ENCODE measurements at places on chromosomes 6 and 20.

- DNase-seq = no peak
These were observed 435.3 kb downstream of the CD83 start for GRCh38 chr6:14552891-14553290.

DNA sequence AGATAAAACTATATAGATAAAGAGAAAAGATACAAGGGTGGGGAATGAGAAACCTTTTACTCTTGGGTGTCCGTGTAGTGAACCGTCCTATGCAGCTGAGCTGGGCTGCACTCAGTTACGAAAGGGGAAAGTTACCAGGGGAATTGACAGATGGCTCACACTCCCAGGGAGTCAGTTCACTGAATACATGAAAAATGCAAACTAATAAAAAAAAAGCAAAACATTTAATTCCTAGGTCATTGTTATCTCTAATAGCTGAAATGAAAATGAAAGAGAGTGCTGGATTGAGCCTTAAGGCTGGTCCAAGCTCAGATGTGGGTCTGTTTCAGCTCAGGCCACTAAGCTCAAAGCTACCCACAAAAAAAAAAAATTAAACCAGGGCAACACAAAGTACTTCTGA, 138.0 kb downstream of the THBS2 start:
- no peak for DNase-seq

GRCh38 chr6:158503846-158504245, 56.0 kb upstream of the TMEM181 start:
- no peak for DNase-seq

DNA sequence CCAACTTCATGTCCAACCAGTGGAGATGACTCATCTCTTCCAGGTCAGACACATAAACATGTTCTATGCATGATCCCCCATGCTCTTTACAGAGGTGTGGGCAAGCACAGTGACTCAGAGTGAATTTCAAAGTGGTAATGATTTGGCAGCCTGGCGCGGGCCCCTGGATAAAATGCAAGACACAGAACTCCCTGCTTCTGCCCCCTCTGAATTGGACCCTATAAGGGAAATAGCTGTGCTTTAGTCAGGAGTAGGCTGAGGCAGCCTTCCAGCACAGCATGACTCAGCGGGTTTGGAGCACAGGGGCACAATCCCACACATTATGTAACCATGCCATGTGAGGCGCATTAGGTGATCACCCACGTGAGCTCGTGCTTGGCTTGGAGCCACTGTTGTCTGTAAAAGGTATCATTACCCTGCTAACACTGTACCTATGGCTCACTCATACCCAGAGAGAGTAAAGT, 127.4 kb downstream of the C6orf118 start:
- no peak for DNase-seq

- DNase-seq = peak; percentile 60
These were observed 9.3 kb downstream of the TRAPPC3L start for GRCh38 chr6:116536216-116536621.

GRCh38 chr20:36097337-36098151, 57.0 kb upstream of the EPB41L1 start:
- no peak for DNase-seq

DNA sequence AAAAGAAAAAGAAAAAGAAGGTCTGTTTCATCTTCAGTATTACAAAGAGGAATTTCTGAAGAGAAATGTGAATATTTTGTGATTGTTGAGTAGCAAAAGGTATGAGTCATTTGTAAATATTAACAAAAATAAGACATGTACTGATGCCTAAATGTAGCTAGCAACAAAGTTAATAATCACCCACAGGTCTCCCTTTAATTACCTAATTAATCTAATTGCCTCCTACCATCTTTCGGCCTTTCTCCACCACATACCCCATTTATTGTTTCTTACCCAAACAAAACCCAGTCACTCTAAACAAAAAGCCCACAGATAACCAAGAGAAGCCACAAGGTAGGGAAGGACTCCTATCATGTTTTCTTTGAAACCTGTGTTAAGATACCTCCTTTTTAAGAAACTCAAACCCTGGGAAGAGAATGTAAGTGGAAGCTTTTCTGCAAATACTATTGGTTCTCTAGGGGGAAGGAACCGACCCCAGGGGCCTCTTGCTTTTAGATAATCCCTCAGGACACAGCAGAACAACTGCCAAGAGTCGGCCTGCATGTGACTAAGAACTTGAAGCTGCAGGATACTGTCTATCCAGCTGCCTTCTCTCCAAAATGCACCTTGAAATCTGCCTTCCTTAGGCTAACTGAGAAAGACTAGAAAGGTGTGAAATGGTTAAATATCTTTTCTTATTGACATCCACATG, 16.1 kb upstream of the STK38 start:
- DNase-seq = no peak

DNA sequence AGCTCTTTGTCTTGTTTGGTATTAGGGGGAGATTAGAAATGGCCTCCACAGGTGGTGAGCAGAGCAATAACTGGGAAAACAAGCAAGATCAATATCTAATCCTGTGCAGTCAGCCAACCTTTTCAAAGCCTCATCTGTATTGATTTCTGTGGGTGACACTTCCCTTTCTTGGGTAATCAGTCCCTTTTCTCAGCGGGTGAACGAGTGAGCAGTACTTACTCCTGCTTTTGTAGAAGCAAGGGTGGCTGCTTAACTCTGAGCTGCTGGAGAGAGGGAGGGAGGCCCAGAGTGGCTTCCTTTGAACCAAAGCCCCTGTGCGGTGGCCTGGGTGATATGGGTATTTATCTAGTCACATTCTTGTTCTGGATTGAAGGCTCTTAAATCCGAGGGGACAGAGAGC, 254.8 kb upstream of the CHD6 start:
- DNase-seq = no peak

DNA sequence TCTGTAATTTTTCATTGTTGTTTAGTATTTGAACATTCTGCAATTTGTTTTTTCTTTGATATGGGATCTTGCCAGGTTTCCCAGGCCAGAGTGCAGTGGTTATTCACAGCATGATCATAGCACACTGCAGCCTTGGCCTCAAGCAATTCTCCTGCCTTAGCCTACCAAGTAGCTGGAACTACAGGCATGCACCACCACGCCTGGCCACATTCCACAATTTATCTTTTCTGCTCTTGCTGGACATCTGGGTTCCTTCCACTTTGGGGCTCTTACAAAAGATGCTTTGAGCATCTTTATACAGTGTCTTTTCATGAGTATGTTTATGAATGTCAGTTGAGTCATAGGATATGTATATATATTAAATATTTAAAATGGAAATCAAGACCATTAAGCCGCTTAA, 42.0 kb downstream of the PGM3 start:
- DNase-seq = no peak

- DNase-seq = no peak
These were observed 229.3 kb upstream of the TENT5A start for GRCh38 chr6:81981812-81982211.

DNA sequence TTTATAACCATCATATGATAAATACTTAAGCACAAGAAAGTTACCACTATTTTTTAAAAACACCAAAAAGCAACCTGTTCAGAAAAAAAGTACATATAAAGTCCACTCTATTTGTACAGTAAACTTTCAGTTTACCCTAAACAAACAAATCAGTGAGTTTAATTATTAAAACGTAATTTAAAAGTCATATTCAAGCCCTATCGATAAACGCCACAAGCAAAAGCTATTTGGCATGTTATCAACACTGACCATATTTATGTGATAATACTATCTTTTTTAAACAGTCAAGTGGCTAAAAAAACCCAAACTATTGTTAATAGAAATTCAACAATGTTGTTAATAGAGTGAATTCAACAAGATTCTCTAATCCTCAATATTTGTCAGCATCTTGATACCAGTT, 1.9 kb downstream of the KATNA1 start:
- no peak for DNase-seq

Measured in activated CD4-positive, alpha-beta T cell treated with anti-CD3 and anti-CD28 coated beads, Interleukin-2, amount 50 U/mL, for 16 hours (primary cell).